ENCODE measurements at places on chromosomes 1 and 21.

GRCh38 chr1:34002810-34003209 lies 138.9 kb downstream of the HMGB4 start:
- DNase-seq = no peak

GRCh38 chr1:47411436-47411835 lies 4.6 kb upstream of the FOXE3 start:
- no peak for DNase-seq

- DNase-seq = no peak
These were observed 48.0 kb downstream of the SIPA1L2 start for GRCh38 chr1:232581932-232582331.

GRCh38 chr21:34865400-34866241 lies 183.5 kb downstream of the RUNX1 start:
- peak; percentile 43 for DNase-seq

DNA sequence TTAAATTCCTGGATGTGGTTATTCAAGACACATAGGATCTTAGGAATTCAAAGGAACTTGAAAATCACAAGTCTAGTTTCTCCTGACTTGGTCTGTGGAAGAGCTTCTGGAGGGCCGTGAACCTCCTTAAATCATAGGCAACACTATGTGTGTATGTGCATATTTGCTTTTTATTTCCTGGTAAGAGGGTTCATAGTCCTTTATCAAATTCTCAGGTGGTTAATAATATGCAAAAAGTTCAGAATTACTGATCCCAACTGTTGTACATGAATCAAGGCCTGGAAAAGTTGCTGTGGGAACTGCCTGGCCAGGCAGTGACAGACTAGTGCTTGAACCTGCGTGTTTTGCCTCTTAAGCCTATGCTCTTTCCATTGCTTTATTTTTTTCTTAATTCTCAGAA lies 12.9 kb downstream of the MTR start:
- no peak for DNase-seq

DNA sequence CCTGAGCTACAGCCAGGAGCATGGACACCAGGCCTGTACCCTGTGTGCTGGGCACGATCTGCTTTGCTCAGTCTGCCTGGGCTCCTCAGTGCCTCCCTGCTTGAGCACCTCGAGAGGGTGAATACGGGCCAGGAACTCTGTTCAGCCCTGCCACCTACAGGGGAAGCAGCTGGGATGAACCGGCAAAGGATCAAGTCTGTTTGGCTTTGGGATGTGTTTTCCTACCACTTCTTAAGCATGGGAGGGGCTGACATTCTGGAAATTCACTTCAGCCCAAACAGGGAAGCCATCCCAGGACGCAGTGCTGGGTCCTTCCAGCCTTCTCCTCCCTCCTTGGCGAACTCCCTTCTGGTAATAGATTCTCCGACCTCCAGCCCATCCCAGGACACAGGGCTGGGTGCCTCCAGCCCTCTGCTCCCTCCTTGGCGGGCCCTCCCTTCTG lies 55.8 kb upstream of the SELENON start:
- DNase-seq = no peak

DNA sequence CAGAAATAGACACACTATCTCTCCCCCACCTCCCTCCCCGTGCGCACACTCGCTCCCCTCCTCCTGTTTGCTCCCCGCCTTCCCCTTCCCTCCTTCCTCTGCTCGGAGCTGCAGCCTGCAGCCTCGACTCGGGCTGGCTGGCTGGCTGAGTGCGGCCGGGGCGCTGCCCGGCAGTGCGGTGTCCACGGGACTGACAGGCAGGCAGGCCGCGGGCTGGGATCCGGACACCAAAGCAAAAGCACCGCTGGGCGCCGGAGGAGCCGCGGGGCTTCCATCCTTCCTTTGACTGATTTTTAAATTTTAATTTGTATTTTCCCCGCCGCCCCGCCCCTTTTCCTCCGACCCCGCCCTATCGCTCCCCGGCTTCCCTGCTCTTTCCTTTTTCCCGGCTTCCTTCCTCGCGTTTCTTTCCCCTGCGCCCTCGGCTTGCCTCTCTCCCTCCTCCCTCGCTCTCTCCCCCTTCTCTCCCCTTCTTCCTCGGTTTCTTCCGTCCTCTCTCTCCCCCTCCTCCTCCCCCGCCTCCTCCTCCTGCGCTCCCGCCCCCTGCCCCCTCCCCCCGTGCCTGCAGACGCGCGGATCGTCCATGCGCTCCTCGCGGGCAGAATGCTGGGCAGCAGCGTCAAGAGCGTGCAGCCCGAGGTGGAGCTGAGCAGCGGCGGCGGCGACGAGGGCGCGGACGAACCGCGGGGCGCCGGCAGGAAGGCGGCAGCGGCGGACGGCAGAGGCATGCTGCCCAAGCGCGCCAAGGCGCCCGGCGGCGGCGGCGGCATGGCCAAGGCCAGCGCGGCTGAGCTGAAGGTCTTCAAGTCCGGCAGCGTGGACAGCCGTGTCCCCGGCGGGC lies 109.4 kb downstream of the NAV1 start:
- no peak for DNase-seq

Data from stimulated activated CD4-positive, alpha-beta T cell treated with anti-CD3 and anti-CD28 coated beads, Interleukin-4, amount 100 ng/mL, for 4 hours (primary cell).